Posterior cingulate gyrus (tissue), 11 donors: ENCODE measurements at places on chromosomes 11 and 22.

GRCh38 chr22:49763696-49764095 lies 64.0 kb downstream of the BRD1 start:
- DNase-seq: no peak

GRCh38 chr11:123393312-123393927 lies 36.6 kb upstream of the GRAMD1B start:
- no peak for DNase-seq

DNA sequence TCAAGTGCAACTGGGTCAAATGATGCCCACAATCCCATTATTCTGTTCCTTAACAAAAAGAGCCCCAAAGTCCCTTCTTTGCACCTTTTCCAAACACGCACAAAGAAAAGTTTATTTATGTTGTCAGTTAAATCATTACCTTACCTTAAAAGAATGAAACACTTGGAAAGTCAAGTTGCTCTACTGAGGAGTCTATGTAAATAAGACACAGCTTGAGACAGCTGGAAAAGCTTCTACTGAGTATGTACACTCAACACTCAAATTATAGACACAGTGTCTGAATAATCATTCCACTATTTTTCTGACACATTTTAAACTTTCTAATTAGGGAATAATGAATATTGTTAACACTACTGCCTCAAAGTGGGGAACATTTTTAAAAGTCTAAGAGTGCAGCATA lies 21.6 kb upstream of the PHLDA2 start:
- DNase-seq: no peak

- no peak for DNase-seq
Measured at GRCh38 chr22:31839986-31840385, 86.2 kb downstream of the DEPDC5 start.

- DNase-seq: no peak
Measured at GRCh38 chr11:95723361-95723942, 66.1 kb downstream of the FAM76B start.

DNA sequence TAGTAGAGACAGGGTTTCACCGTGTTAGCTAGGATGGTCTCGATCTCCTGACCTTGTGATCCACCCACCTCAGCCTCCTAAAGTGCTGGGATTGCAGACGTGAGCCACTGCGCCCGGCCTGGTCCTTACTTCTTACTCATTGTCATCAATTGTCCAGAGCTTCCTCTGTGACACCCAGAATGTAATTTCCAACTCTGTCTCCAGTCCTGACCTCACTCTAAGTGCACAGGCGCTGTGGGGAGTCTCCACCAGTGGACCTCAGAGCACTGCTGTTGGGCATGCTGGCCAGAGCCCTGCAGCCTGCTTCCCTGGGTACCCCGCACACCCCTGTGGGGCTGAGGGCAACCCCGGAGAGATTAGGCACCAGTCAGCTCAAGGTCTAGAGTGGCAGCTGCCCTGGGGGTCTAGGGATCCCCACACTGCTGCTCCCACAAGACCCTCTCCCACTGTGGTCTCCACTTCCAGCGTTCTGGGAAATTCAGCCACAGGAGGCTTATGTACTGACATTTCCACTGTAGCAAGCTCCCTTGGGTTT lies 1140.3 kb downstream of the TBC1D22A start:
- DNase-seq: no peak
